ENCODE measurements at places on chromosomes 5 and 9.

DNA sequence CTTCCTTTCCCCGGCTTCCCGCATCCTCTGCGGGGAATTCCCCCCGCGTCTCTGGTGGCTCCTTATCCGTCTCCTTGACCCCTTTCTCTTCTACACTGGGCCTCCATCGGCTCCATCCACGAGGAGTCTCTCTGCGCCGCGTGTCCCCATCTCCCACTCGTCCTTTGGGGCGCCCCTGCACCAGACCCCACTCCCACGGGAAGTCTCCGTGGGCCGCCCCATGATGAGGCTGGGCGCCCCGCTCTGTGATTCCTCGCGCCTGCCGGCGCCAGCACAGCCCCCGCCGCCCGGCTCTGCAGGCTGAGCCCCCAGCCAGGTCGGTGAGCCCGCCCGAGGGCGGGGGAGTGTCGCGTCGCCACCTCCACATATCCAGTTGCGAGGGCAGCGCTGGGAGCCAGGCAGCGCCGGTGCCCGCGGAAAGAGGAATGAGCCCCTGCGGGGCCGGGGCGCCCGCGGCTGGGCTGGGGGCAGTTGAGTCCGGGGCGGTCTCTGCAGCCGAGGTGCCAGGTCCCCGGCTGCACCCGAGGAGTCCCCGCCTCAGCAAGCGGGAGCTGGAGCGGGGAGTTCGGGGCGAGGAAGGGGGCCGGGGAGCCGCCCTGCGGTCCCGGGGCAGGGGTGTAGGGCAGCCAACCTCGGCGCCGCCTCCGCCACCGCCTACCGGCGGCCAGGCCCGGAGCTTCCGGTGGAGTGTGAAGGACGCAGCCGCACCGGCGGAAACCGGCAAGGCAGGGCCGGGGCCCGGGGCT lies 2.1 kb upstream of the TRAF1 start:
- no peak for DNase-seq

DNA sequence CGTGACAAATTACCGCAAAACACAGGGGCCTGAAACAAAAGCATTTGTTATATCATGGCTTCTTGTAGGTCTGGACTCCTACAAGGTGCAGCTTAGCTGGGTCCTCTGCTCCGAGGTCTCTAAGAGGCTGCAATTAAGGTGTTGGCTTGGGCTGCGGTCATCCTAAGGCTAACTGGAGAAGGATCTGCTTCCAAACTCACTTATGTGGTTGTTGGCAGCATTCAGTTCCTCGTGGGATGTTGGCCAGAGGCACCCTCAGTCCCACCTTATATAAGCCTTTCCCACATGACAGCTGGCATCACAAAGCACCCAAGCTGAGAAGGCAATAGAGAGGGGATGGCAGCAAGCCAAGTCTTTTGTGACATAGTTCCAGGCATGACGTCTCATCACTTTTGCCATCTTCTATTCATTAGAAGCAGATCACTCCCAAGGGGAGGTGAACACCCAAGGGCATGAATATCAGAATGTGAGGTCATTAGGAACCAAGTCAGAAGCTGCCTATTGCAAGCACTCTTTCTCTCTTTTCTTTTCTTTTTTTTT lies 47.9 kb upstream of the ZBTB43 start:
- DNase-seq, result no peak

DNA sequence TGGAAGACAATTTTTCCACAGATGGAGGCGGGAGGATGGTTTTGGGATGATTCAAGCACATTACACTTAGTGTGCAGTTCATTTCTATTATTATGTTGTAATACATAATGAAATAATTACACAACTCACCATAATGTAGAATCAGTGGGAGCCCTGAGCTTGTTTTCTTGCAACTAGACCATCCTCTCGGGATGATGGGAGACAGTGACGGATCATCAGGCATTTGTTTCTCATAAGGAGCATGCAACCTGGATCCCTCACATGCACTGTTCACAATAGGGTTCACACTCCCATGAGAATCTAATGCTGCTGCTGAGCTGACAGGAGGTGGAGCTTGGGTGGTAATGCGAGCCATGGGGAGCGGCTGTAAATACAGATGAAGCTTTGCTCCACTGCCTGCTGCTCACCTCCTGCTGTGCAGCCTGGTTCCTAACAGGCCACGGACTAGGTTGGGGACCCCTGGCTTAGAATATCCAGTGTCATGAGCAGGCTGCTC lies 1.6 kb downstream of the STKLD1 start:
- DNase-seq, result no peak

GRCh38 chr5:95660060-95660459 lies 13.5 kb downstream of the RFESD start:
- DNase-seq, result no peak

DNA sequence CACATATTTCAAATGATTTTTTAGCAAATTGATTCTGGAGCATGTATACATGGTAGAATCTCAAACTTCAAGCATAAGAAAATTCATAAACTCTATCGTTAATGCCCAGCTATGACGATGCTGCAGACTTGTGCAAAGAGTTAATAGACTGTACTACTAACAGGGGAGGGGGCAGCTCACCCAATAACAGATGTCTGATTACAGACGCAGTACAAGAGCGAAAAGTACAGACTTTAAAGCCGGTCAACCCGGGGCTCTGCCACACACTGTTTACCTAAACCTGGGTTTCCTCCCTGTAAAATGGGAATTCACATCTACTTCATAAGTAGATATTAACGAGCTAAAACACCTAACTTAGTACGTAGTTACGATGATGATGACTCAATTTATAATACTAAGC lies 651 bp downstream of the TRIM23 start:
- DNase-seq, result no peak

DNA sequence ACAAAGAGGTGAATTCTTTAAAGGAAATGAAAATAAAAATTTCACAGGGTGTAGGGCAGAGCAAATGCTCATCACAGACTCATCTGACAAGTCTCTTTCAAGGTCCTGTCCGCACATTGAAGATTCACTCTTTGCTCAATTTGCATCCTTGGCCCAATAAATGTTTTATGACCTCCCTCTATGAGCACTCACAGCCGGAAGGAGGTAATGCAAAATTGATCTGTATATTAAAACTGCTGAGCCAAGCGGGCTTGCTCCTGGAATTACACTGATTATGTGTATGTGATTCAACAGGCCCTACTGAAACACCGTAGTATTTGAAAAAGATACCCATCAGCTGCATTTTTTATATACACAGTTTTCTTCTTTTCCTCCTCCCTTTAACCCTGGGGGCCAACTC lies 246.8 kb downstream of the IZUMO3 start:
- DNase-seq, result no peak

DNA sequence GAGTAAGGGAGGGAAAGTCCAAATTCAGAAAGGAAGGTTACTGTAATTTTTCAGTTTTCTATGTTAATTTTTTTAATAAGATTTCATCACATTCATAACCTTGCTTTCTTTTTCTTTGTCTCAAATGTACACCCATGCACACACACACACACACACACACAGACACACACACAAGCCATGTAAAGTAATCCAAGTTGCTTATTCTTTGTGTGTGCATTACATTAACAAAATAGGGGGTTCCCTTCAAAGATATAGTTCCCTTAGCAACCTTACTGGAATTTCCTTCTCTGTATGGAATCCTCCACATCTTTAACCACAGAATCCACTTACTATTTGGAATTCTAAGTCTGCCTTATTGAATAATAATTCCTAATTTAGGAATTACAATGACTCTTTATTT lies 32.7 kb downstream of the ZNF366 start:
- no peak for DNase-seq

DNA sequence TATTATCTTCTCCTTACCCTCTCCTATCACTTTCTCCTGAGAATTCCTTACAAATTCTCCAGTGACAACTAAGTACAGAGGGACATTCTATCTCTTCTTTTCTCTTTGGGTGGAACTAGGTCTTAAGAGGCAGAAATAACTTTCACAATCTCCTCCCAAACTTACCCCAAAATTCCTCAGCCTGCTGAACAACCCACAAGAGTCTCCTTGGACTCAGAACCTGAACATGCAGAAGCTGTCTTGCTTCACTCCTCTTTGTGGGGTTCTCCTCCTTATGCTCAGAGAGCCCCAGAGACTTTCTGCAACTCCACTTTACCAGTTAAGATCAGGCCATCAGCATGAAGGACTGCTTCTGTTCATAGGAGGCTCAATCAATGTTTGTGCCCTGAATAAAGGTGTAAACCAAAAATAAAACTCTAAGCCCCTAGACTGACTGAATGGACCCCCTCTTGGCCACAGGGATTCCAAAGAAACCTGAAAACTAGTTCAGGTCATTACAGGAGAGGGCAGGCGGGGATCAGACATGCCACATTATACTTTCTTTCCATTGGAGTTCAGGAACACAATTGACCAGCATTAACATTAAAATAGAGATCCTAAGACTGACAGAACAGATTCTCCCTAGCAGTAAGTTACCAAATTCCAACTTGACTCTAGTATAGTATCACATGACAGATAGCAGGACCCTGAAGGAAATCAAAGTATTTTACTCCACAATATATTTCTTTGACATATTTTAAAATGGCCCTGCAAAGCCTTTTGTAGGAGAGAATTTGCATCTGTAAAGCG lies 179.7 kb upstream of the FBXL17 start:
- no peak for DNase-seq

DNA sequence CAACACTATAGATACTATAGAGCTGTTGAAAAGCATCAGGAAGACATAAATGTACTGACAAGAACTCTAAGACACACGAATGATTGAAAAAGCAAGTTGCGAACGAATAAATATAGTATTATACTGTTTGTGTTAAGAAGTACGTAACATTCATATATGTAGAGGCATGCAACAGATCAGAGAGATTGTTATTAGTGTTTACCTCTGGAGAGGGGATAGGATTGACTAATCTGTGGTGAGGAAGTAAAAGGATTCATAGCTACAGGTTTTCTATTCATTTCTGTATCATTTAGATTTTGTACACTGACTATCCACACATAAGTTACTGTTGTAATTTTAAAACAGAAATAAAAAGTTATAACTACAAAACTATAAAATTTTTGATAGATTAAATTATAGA lies 147.6 kb upstream of the SV2C start:
- no peak for DNase-seq
